ENCODE measurements at places on chromosomes 1 and 21. TPM values are rescaled to one million over a fixed set of nuclear protein-coding genes. Genes with fewer than 3 reads are reported as not detected.

DNA sequence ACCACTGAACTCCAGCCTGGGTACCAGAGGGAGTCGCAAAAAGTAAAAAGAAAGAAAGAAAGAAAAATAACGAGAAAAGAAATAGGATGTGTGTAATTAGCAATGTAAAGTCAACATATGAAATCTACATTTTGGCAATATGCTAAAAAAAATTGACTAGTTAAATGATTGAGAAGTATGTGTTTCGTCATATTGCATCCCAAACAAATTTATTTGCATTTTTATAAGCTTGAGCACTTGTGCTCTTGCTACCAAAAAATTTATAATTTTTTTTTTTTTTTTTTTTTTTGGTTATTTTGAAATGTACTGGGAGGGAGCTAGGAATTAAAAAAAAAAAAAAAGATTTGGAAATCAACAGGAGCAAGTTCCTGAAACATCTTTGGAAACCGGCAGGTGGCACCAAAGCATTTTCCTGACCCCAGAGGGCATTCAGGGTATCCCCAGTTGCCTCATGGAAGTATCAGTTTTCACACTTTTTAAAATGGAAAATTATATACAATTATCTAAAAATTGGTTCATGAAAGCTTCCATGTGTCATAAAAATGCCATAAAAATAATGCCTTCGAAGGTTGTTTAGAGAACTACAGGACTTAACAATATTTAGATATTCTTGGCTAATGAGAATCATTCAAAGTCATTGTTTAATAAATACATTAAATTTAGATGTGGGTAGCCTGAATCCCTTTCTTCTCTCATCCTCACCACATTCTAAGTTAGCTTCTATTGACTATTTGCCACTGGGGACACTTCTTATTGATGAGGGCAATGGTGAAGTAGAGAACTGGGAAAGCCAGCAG is 4.8 kb upstream of the HEATR1 start:
- DNase-seq = peak; percentile 52

S100A7 gene
- total RNA-seq = not detected

DNA sequence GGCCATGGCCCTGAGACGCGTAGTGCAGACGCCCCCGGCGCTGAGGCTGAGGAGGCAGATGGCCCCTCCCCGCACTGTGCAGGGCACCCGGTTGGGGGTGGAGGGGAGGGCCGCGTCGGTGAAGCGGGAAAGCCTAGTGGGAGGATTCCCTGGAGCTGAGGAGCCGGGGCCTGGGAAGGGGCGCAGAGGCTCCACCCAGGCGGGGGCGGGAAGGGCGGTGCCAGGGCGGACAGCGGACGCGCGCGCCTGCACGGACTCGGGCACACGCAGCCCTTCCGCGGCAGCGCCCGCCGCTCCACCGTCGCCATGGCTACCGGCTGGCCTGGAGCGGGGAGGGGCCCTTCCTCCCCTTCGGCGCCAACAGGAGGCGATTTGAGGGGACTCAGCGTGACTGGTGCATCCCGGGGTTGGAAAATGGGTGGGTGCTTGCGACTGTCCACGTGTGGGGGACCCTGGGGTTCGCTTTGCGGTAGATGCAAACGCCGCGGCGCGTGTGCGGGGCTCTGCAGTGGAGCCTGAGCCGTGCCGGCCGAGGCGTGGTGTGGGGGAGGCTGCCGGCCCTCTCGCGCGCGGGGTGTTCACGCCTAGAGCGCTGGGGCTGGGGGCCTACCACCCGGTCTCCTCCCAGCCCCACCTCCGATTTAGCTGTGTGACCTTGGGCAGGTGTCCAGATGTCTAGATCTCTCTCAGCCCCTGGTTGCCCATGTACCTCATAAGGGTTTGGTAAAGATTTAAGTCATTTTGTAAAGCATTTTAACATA is 35.1 kb downstream of the PTPRF start:
- DNase-seq = no peak

USP25 gene
- 78.6 TPM for total RNA-seq

LCE2A gene
- not detected for total RNA-seq

DNA sequence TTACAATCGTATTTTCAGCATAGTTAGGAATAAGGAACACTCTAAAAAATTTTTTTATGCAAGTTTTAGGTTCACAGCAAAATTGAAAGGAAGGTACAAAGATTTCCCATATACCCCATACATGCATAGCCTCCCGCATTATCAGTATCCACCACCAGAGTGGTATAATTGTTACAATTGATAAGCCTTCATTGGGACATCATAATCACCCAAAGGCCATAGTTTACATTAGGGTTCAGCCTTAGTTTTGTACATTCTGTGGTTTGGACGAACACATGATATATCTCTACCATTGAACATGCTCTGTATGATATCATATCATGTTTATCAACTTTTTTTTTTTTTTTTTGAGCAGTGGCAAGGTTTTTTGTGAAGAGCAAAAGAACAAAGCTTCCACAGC is 180.0 kb downstream of the SDCCAG8 start:
- no peak for DNase-seq

- DNase-seq = peak; percentile 90
Observed at GRCh38 chr1:39919545-39919944, 17.8 kb upstream of the MYCL start.

- no peak for DNase-seq
Observed at GRCh38 chr1:87435484-87435883, 106.8 kb downstream of the LMO4 start.

- no peak for DNase-seq
Observed at GRCh38 chr1:152657677-152658076, 5.5 kb upstream of the LCE2D start.

DNA sequence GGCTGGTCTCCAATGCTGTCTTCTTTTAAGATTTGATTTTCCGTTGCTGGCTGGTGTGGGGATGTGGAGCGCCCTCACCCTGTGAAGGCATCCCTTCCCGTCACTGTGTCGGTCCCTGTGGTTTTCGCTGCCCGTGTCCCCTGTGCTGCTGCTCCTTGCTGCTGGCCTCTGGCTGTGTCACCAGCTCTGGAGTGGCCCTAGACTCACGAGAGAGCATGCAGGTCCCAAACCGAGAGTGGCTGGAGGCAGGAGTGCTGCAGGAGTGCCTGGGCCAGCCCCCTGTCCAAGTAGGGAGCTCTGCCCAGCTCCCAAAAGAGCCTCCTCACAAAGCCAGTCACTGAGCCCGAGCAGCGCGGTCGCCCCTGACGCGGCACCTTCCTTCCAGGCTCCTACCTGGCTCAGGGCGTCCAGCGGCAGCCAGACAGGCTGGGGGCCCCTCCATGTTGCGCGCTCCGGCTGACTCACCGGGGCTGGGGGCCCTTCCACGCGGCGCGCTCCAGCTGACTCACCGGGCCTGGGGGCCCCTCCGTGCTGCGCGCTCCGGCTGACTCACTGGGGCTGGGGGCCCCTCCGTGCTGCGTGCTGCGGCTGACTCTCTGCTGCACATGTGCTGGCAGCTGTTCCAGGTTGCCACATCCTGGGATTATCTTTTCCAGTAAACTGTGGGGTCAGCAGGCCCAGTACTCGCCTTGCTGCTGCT is 106.7 kb upstream of the COL6A1 start:
- no peak for DNase-seq

OR2L2 gene
- total RNA-seq = not detected

DNA sequence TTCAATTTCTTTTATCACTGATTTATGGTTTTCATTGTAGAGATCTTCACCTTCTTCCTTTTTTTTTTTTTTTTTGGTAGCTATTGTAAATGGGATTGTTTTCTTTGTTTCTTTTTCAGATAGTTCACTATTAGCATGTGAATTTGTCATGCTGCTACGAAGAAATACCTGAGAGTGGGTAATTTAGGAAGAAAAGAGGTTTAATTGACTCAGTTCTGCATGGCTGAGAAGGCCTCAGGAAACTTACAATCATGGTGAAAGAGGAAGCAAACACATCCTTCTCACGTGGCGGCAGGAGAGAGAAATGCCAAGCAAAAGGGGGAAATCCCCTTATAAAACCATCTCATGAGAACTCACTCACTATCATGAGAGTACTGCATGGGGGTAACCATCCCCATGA is 66.4 kb downstream of the DAB1 start:
- no peak for DNase-seq

EFNA1 gene
- total RNA-seq = not detected

DNA sequence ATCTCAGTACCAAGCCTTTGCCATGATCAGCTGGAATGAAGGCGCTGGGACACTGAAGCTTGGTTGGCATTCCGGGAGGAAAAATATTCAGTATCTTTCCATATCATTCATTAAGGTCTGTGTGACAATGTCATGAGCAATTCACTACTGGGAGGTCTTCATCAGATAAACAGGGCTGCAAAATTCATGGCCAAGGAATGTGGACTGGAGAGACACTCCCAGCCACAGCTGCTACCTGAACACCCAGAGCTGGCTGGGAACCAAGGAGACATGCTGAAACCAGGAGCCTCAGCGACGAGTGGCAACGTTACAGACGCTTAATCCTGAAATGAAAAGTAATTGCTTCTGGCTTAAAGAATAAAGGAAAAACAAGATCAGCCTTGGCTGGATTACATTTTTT is 30.6 kb upstream of the DDAH1 start:
- no peak for DNase-seq

- DNase-seq = peak; percentile 85
Observed at GRCh38 chr1:31154632-31155215, 85.0 kb downstream of the NKAIN1 start.

- DNase-seq = no peak
Observed at GRCh38 chr1:29237129-29237821, 953 bp downstream of the PTPRU start.

- DNase-seq = no peak
Observed at GRCh38 chr1:5988596-5989285, 3.5 kb downstream of the NPHP4 start.

GRCh38 chr1:40896482-40896881 is 34.3 kb upstream of the CITED4 start:
- no peak for DNase-seq

DNA sequence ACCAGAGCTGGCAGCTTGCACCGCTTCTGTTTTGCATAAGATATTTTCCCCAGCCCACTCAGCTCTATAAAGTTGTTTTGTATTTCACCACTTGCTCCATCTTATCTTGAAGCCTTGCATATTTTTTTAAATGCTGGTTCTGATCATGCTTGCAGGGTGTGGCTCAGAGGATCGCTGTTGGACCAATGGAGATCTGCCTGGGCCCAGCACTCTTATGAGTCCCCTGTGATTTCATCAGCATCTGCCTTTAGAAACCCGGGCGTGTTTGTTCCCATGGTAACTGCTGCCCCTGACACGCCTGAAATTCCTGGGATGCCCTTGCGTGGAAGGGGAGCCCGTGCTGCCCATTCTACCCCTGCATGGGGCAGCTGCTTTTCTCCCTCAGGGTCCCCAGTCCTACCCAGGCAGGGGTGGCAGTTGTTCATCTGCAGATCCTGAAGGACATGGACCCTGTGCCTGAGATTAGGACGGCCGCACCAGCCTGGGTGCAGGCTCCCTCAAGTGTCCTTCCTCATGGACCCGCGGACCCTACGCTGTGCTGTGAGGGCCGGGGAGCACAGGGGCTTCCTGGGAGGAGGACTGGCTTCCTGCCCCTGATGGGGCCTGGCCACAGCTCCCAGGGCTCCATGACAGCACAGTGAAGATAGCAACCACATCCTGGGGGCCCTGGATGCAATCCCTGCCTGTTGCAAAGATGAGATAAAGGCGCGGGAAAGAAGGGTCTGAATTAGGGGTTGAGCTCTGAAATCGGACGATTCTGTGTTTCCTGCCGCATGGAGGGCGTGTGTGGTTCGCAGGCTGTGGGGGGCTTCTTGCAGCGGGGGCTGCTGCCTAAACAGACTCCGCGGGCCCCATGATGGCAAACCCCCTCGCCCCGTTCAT is 226.5 kb downstream of the SDCCAG8 start:
- DNase-seq = no peak

DNA sequence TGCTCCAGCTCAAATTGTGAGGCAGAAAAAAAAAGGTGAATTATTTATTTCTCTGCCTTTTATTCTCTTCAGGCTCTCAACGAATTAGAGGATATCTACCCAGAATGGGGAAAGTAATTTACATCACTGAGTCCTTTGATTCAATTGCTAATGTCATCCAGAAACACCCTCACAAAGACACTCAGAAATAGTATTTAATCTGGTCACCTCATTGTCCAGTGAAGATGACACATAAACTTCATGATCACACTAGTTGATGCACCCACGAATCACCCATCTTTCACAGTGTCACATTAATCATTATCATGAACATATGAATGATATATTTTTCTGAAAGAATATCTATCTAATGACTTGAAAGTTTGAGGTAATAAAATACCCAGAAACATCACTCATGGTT is 868.5 kb downstream of the BRINP3 start:
- DNase-seq = no peak

KCNK2 gene
- not detected for total RNA-seq

RABGAP1L gene
- 39.5 TPM for total RNA-seq

GRCh38 chr1:32055416-32055815 is 17.3 kb upstream of the TMEM39B start:
- DNase-seq = no peak

GRCh38 chr1:242243472-242243871 is 244.6 kb upstream of the MAP1LC3C start:
- DNase-seq = no peak

DNA sequence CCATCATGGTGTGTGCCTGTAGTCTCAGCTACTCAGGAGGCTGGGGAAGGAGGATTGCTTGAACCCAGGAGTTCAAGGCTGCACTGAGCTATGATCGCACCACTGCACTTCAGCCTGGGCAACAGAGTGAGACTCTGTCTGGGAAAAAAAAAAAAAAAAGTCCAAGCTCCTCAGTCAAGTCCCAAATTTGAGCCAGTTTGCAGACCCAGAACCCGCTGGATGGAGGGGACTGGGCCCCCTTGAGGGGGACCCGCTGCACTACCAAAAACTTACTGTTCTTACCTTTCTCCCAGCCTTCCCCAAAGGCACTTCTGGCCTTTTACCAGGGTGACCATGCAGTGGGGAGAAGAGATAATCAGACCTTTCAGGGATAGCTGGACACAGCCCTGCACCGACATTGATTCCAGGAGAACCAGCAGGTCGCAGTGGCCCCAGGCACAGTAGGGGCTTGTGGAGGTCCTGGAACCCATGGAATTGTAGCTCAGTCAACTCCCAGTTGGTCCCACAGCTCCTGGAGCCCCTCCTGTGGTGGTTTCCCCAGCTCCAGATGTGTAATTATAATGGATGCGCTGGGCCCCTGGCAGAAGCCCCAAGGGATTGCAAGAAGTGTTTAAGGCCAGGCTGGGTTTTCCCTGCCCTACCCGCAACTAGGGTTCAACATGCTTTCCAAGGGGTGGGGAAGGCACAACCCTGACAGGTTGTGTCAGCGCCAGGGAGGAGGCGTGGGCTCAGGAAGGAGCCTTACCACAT is 4.1 kb upstream of the WNT9A start:
- DNase-seq = no peak

- no peak for DNase-seq
Observed at GRCh38 chr1:46199233-46199749, 1.1 kb upstream of the POMGNT1 start.

PTGFR gene
- total RNA-seq = not detected

- DNase-seq = no peak
Observed at GRCh38 chr1:75308365-75308764, 174.2 kb downstream of the LHX8 start.

- no peak for DNase-seq
Observed at GRCh38 chr1:227758366-227758765, 23.1 kb downstream of the SNAP47 start.

SGIP1 gene
- total RNA-seq = not detected

Measured in Karpas-422 (cell line).